Activated T-helper 17 cell treated with anti-CD3 and anti-CD28 coated beads, Interleukin-2, amount 50 U/mL, for 72 hours (primary cell): ENCODE measurements at places on chromosomes 3 and 15.

GRCh38 chr3:12148183-12148940 lies 10.3 kb downstream of the TIMP4 start:
- no peak for ATAC-seq

- ATAC-seq = no peak
Observed at GRCh38 chr15:99722406-99722805, 10.8 kb downstream of the LYSMD4 start.

DNA sequence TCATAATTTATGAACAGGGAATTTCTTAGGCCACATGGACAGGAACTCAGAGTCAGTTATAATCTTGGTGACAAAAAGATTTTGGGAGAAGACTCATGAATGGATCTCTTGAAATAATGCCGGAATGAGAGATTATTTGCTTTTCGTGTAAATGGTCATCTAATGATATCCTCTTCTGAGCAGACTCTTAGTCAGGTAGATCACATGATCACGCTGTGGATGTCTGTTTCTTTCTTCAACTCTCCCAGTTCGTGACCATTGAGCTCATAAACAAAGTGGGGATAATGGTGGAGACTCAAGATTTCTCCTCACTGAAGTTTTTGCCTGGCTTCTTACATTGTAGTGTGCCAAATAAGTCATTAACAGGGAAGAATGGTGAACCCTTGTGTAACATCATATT lies 133.1 kb upstream of the CBLB start:
- no peak for ATAC-seq

DNA sequence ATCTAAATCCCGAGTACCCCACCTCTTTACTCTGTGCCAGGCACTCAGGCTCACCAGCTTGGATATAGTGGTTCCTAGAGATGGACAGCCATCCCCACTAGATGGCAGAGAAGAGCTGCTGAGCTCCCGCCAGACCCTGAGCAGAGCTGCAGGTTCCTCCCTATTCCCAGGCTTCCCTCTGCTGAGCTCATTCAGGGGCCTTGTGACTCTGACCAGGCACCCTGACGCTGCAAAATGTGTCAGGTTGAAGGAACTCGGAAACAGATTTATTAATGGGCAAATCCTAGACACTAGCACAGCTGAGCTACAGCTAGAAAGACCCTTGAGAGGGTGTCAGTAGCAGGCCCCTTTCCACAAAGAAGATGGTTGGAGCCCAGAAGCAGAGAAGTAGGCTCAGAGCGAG lies 38.2 kb upstream of the RHO start:
- peak; percentile 93 for ATAC-seq

DNA sequence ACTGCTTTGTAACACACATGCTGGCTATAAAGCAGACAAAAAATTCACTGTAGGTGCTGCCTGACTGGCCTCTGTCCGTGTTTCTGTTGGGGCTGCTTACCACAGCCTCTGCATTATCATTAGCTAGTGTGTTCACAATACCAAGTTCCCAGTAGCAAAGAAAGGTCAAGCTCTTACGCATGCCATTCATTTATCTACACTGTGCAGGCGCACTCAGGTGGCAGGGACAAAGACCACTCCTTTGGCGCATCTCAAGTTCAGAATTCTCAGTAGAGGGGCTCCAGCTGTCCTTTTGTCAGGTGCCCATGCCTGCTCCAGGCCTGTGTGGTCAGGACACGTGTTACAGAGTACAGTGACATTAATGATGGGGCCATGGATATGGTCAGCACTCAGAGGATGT lies 22.3 kb downstream of the MLH1 start:
- ATAC-seq = no peak
